ENCODE measurements at places on chromosomes 3 and 15. TPM values are rescaled to one million over a fixed set of nuclear protein-coding genes. Genes with fewer than 3 reads are reported as not detected.

GRCh38 chr3:135329479-135329878 is 534.4 kb downstream of the EPHB1 start:
- peak; percentile 25 for DNase-seq

DNA sequence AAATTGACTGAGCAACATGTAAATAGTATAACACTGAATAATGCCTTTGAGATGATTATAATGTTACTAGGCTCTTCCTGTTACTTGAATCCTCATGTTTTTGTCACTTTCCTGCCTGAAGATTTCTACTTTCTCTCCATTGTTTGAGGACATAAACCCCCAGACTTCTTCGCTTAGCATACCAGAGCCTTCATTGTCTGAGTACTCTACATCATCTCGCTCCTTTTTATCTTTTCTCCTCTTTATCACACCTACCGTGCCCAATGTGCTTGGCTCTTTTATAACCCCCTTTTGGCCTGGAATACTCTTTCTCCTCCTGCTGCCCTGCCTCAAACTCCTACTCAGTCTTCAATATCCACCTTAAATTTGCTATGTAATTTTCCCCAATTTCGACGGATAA is 30.3 kb upstream of the MGA start:
- no peak for DNase-seq

DNA sequence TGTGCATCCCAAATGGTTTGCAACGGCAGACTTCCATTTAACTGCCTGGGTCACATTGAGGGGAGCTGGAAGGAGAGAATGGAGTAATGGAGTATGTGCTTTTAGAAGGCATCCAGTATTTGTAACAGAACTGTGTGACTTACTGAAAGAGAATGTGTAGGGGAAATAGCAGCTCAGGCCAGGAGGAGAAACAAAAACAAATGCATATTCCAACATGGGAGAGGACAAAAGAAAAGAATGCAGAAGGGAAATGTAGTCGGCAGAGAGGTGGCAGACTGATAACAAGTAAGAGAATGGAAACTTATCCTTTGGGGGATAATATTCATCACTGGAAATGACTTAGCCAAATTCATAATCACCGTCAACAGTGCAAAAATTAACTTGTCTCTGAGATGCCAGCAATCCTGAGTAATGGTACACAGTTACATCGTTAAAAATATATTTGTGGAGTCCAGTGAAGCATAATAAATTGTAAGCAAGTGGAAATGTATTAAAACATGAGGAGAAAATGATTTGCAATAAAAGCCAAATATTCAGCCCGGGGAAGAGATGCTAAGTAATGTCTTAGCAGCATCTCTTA is 294.9 kb upstream of the SGO1 start:
- DNase-seq: no peak

DNA sequence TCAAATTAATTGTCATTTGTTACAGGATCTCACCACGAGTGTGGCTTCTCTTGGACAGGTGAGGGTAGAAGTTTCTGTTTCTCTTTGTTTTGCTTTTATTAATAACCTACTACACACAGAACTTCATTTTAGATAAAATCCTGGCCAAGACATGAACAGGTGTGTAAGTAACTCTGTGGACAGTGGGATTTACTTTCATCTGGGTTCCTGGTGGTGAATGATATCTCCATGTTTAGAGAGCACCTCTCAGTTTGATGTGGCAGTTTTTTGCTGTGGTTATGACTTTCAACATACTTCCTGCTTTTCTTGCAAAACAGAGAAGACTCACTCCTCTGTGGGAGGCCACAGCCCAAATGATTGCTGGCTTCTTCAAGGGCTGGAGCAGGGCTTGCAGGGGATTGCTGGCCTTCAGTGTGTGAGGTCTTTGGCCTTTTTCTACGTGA is 71.1 kb upstream of the XCR1 start:
- peak; percentile 80 for DNase-seq

DNA sequence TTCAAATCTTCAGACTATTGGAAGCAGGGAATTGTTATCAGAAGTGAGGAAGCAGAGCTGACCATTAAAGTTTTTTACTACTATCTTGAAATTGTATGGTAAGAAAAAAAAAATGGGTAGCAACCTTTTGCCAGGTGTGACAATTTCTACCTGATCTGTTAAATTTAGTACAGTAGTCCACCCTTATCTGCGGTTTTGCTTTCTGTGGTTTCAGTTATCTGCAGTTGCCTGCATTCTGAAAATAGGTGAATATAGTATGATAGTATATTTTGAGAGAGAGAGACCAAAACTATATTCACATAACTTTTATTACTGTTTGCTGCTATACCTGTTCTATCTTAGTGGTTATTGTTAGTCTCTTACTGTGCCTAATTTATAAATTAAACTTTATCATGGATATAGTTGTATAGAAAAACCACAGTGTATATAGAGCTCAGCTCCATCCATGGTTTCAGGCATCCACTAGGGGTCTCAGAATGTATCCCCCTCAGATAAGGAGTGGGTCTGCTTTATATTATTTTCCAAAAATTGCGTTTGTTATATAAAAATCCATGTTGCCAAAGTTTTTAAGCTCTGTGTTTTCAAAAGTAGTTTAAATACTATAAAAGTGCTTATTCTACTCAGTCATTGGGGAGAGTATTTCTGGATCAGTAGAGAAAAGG is 69.9 kb downstream of the PTPRG start:
- DNase-seq: no peak

Gene HGD
- not detected for total RNA-seq

Data from HT1080 (cell line).